ENCODE measurements at places on chromosomes 4 and X.

DNA sequence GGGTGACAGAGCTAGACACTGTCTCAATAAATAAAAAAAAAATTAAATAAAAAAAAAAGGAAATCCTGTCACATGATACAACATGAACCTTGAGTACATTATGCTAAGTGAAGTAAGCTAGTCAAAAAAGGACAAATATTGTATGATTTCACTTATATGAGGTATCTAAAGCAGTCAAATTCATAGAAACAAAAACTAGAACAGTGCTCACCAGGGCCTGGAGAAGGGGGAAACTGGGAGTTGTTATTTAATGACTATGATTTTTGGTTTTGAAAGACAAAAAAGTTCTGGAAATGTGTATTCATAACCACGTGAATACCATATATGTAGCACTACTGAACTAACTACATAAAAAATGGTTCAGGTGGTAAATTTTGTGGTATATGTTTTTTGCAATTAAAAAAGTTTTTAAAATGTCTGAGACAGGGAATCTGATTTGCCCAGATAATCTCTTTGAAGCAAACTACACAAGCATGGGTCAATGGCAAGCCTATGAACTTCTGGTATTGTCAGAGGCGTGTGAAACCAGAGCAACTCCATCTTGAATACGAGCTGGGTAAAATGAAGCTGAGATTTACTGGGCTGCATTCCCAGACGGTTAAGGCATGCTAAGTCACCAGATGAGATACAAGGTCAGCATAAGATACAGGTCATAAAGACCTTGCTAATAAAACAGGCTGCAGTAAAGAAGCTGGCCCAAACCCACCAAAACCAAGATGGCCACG is 42.3 kb downstream of the ANAPC10 start:
- no peak for DNase-seq

- DNase-seq = no peak
These were observed 370.7 kb downstream of the FBXW7 start for GRCh38 chr4:152165146-152165545.

DNA sequence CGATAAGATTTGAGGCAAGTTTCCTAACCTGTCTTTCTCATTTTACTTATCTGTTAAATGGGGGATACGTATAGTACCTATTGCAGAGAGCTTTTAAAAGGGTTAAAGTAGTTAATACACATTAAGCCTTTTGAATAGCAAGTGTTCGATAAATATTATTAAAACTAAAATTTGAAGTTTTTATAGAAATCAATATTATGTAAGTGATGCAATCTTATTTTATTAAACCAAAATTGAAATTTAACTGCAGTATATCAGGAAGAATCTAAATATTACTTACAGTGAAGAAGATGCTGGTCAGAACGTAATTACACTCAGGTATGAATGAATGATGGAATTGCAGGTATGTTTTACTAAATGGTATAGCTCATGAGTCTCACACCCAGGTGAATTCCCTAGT is 58.0 kb downstream of the ANXA3 start:
- DNase-seq = no peak

GRCh38 chr4:40377512-40378365 is 42.6 kb downstream of the CHRNA9 start:
- DNase-seq = no peak

DNA sequence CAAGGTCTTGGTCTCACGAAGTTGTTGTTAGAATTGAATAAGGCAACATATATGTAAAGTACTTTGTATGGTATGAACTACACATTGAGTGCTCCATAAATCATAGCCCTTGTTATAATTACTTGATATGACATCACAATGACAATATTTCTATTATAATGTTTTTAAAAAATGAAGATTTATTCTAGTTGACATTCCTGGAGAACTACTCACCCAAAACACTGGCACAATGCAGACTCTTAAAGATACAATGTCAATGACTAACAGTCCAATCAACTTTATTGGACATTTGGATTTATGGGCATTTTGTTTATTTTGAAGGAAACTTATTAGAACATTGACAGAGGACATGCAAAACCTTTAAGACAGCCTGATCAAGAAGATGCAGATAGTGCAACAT is 55.3 kb downstream of the ASB9 start:
- no peak for DNase-seq

All from NCI-H774 (cell line).